ENCODE measurements at places on chromosomes 3 and 15. TPM values are rescaled to one million over a fixed set of nuclear protein-coding genes. Genes with fewer than 3 reads are reported as not detected.

RHOV gene
- 8.1 TPM for polyA plus RNA-seq

PLSCR5 gene
- polyA plus RNA-seq = not detected

CCDC80 gene
- 12.7 TPM for polyA plus RNA-seq

DNA sequence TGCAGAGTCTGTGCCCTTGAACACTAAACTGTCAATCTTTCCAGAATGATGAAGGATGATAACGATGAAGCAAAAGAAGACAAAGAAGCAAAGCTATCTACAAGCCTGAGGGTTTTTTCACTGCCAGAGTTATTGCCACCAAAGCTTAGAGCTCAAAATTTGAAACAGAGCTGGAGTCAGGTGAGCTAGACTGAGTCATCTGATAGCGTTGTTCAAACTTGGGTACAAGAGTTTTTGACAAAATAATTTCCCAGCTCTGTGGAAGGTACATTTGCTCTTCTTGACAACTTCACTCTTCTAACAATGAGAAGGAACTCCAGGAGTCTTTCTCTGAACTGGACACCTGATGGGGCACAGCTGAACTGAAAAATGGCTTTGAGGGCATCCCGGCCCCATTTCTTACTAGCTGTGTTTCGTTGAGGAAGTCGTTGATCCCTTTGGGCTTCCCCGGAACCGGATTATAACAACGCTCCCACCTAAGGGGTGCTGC is 715 bp downstream of the MCCC1 start:
- no peak for DNase-seq
- H3K27me3 ChIP-seq = no peaks in the 10 kb centered on the region
- H3K4me3 ChIP-seq = peak overlapping the region; percentile 93
- H3K27ac ChIP-seq = peak overlapping the region; percentile 94
- H3K4me1 ChIP-seq = peaks cover 31% of the 10 kb centered on the region

DNA sequence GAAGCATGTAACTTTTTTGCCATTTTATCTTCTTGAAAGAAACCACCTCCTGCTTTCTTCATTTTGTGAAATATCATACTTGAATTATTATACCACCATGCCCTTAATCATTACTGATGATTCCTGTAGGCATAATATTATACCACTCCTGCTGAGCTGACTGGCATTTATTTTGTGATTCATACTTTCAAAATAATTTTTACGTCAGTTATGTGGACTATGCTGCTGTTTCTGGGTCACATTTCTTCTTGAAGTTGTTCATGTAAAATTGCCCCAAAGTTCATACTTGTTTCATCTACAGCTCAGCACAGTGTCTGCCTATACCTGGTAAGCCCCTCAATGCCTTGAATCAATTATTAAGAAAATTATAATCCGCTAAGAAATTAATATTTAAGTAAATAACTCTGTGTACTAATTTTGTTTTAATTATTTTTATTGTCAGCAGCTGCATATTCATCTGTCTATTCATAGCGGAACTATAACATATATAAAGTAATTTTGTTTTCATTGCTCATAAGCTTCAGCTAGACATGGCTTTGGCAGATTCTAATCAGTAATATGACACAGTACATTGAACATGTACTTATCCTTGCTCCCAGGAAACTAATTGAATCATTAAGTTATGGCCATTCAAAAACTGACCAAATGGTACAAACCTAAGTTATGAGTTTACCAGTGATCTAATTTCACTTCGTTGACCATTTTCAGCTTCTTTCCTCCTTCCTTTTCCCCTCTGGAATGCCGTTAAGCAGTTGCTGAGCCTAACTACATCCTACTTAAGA is 160.0 kb downstream of the NAALADL2 start:
- no peak for DNase-seq
- H3K36me3 ChIP-seq = no peaks in the 10 kb centered on the region
- no peak overlapping the region for H3K27ac ChIP-seq
- no peaks in the 10 kb centered on the region for H3K27me3 ChIP-seq

SV2B gene
- polyA plus RNA-seq = 0.53 TPM

DNA sequence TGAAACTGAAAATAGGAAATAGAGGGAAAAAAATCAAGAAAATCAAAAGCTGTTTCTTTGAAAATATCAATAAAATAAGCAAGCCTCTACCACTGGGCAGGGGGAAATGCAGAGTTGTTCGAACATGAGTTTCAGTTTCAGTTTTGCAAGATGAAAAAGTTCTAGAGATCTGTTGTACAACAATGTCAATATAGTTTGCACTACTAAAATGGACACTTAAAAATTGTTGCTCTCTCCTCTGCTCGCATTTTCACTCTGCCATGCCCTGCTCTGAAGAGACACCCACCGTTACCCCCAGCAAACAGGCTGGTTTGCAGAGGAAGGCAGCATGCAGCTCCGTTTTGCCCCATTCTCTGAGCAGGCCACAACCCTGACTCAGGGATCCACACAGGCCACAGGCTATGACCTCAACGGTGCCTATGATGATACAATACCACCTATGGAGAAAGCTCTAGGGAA is 64.5 kb downstream of the ZNF148 start:
- no peaks in the 10 kb centered on the region for H3K27me3 ChIP-seq
- H3K4me3 ChIP-seq = no peak overlapping the region
- DNase-seq = no peak
- no peaks in the 10 kb centered on the region for H3K36me3 ChIP-seq

DNA sequence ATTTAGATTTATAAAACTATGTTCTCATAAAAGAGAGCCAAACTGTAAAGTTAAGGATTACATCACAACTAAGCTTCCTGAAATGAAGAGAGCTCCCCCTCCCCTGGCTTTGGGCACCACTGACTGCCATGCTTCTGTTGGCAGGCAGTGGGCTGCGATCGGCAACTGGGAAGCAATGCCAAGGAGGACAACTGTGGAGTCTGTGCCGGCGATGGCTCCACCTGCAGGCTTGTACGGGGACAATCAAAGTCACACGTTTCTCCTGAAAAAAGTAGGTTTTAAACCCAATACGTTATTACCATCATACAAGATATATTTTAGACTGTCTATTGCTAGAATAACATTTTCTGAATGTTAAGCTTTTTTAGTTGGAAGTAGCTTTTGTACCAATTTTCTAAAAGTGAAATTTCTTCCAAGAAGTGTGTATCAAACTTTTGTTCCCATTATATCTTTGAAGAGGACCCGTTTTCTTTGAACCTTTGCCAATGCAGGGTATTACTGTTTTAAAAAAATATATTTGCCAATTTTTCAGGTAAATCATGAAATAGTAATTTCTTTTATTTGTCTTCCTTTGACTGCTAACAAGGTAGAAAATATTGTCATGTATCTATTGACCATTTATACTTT is 184.1 kb downstream of the ADAMTSL3 start:
- H3K27ac ChIP-seq = no peak overlapping the region
- H3K27me3 ChIP-seq = no peaks in the 10 kb centered on the region
- peak; percentile 65 for DNase-seq

PYGO1 gene
- 0.73 TPM for polyA plus RNA-seq

PLA2G4E gene
- polyA plus RNA-seq = 0.05 TPM

GRCh38 chr15:38474155-38474757 is 20.3 kb downstream of the FAM98B start:
- DNase-seq = no peak
- H3K36me3 ChIP-seq = peaks cover 21% of the 10 kb centered on the region
- H3K27me3 ChIP-seq = no peaks in the 10 kb centered on the region

All from pancreas (tissue), 10 donors.